ENCODE measurements at places on chromosomes 2 and 18. TPM values are rescaled to one million over a fixed set of nuclear protein-coding genes. Genes with fewer than 3 reads are reported as not detected.

DNA sequence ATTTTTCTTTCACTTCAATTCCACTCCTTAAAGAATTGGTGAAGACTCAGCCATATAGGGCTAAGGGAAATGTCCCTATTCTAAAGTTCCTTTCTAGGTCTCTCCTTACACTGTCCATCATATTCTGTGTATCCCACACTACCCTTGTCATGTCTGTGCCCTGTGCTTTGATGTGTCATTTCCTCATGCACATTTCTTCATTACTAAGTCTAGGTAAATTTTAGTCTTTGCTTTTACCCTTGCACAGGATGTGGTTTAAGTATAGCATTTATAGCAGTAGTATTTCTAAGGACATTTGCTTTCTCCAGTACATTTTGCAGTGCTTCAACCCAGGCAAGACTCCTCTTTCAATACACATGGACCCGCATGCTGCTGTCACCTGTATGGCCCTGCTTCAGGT, 221.5 kb upstream of the ACVR2A start:
- peaks cover 5% of the 10 kb centered on the region for H3K36me3 ChIP-seq
- peak; percentile 43 for DNase-seq
- H3K4me1 ChIP-seq, result peaks cover 14% of the 10 kb centered on the region
- H3K4me3 ChIP-seq, result peak overlapping the region; percentile 71

DNA sequence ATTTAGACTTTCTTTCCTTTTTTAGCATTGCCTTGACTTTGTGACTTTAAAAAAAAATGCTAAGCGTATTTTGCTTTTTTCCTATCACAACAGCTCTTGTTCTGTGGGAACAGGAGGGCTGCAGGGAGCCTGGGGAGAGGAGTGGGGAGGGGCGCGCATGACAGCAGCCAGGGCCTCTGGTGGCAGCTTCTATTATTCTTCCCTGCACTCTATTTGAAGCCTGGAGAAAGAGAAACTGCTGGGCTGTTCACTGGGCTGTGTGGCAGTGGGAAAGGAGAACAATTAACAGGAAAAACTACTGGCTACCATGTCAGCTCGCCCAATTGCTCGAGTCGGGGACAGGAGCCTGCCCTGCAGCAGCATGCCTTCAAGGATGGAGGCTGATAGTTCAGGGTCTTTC, 119.0 kb upstream of the ZBTB14 start:
- no peak for DNase-seq
- H3K4me1 ChIP-seq, result no peaks in the 10 kb centered on the region
- no peak overlapping the region for H3K27ac ChIP-seq

- H3K36me3 ChIP-seq, result peaks cover 12% of the 10 kb centered on the region
- H3K27ac ChIP-seq, result no peak overlapping the region
- H3K4me3 ChIP-seq, result no peak overlapping the region
- no peak for DNase-seq
- H3K27me3 ChIP-seq, result no peaks in the 10 kb centered on the region
These were observed 16.0 kb upstream of the ACTR3 start for GRCh38 chr2:113873867-113874266.

The TTC27 gene
- total RNA-seq, result 19.4 TPM

The MOGAT1 gene
- not detected for total RNA-seq

The DSG3 gene
- total RNA-seq, result not detected

The EGR4 gene
- not detected for total RNA-seq

DNA sequence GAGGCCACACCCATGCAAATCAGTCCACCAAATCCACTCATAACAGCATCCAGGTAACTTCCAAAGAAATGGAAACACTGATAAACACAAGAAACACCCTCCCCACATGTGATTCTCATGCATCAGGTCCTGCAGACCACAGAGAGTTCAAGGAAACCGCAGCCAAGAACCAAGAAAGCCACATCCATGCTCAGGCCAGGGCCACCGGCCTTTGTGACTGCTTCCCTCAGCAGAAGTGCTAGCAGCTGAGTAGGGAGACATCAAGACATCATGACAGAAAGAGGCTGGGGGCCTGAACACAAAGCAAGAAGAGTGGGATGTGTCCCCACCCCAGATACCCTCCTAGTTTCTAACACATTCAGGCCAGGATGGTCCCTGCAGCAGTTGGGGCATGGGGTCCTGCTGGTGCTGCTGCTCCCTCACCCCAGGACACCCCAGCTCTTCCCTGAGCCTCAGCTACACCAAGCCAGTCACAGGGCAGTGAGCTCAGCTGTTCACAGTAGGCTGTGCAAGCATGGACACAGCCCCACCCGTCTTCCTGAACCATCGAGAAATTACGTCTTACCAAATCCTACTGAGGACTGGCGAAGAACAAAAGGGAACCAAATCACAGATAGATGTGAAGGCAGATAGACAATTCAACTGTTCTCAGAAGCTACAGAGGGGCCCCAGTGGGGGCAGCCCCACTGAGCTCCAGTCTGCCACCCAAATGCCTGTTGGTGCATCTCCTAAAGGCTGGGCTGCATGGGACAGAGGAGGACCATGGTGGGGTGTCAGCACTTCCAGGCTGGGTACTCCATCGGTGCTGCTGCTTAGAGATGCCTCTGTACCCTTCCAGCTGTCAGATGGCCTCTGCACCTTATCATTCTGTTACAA, 60.9 kb downstream of the HDAC4 start:
- H3K4me1 ChIP-seq, result peaks cover 26% of the 10 kb centered on the region
- H3K27me3 ChIP-seq, result peaks cover 6% of the 10 kb centered on the region
- H3K27ac ChIP-seq, result peak overlapping the region; percentile 69
- peaks cover 27% of the 10 kb centered on the region for H3K36me3 ChIP-seq
- H3K4me3 ChIP-seq, result peak overlapping the region; percentile 60

GRCh38 chr2:74457549-74458131, 598 bp upstream of the WBP1 start:
- peak overlapping the region; percentile 99 for H3K4me3 ChIP-seq
- DNase-seq, result peak; percentile 90
- peaks cover 49% of the 10 kb centered on the region for H3K4me1 ChIP-seq
- peak overlapping the region; percentile 93 for H3K27ac ChIP-seq
- peaks cover 5% of the 10 kb centered on the region for H3K36me3 ChIP-seq

The CHN1 gene
- 3.7 TPM for total RNA-seq

DNA sequence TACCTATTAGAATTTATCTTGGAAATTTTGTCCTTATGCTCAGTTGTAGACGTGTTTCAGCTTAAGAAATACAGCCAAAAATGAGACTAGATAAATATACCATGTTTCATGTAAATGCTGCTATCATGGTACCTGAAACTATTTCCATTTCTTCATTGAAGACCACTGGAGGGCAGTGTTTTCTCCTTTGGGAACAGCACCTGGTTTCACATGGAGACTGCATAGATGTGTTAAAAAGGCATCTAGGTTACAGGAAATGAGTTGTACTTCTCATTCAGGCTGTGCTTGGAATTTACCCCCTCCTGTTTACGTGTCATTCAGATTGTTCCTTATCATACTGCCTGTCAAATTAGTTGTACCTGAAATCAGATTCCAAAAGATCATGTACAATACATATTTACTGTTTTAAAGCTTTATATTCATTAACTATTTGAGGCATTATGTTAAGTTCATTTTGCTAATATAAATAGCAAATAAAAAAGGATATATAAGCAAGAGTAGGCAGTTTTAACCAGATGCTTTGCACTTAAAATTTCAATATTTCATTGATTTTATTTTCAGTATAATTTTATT, 57.3 kb upstream of the PSMD14 start:
- DNase-seq, result no peak
- H3K4me3 ChIP-seq, result no peak overlapping the region
- peaks cover 2% of the 10 kb centered on the region for H3K27me3 ChIP-seq
- H3K36me3 ChIP-seq, result peaks cover 10% of the 10 kb centered on the region
- H3K27ac ChIP-seq, result no peak overlapping the region
- peaks cover 10% of the 10 kb centered on the region for H3K4me1 ChIP-seq

DNA sequence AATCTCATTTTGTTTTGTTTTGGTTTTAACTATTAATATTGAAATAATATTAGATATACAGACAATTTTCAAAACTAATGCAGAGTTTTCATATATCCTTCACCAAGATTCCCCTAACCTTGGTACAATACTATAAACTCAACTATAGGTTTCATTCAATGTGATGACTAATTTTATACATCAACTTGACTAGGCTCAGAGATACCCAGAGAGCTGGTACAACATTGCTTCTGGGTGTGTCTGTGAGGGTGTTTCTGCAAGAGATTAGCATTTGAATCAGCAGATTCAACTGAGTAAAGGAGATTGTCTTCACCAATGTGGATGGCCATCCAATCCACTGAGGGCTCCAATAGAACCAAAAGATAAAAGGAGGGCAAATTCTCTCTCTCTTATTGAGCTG, 221.3 kb upstream of the CRIM1 start:
- peaks cover 2% of the 10 kb centered on the region for H3K36me3 ChIP-seq
- peaks cover 20% of the 10 kb centered on the region for H3K4me1 ChIP-seq
- H3K4me3 ChIP-seq, result no peak overlapping the region
- no peak overlapping the region for H3K27ac ChIP-seq

The CELF4 gene
- total RNA-seq, result not detected

The PCARE gene
- not detected for total RNA-seq

- H3K4me3 ChIP-seq, result no peak overlapping the region
- peaks cover 5% of the 10 kb centered on the region for H3K27me3 ChIP-seq
- H3K4me1 ChIP-seq, result peaks cover 5% of the 10 kb centered on the region
- H3K36me3 ChIP-seq, result no peaks in the 10 kb centered on the region
- DNase-seq, result no peak
These were observed 93.2 kb upstream of the CABLES1 start for GRCh38 chr18:23042133-23042532.

DNA sequence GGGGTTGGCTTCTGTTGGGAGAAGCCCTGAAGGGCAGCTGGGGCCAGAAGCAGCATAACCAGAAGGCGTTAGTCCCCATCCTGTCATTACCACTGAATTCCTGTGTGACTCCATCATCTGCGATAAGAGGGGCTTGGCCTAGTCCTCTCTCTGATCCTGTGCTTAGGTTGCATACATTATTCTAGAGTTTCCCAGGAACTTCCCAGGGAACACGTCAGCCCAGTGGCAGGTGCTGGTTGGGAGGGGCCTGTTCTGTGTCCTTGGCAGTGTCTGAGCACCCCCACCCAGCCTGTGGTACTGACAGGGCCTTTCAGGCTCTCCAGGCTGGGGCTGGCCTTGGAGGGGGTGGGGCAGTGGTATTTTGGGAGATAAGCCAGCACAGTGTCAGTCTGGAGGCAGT, 4.5 kb upstream of the TOGARAM2 start:
- peaks cover 7% of the 10 kb centered on the region for H3K27me3 ChIP-seq
- DNase-seq, result no peak
- no peak overlapping the region for H3K4me3 ChIP-seq
- H3K36me3 ChIP-seq, result no peaks in the 10 kb centered on the region

The EN1 gene
- total RNA-seq, result not detected

GRCh38 chr2:31950946-31951562, 59.8 kb downstream of the MEMO1 start:
- H3K4me3 ChIP-seq, result no peak overlapping the region
- peaks cover 2% of the 10 kb centered on the region for H3K4me1 ChIP-seq
- no peak for DNase-seq
- H3K27ac ChIP-seq, result no peak overlapping the region
- peaks cover 19% of the 10 kb centered on the region for H3K36me3 ChIP-seq

DNA sequence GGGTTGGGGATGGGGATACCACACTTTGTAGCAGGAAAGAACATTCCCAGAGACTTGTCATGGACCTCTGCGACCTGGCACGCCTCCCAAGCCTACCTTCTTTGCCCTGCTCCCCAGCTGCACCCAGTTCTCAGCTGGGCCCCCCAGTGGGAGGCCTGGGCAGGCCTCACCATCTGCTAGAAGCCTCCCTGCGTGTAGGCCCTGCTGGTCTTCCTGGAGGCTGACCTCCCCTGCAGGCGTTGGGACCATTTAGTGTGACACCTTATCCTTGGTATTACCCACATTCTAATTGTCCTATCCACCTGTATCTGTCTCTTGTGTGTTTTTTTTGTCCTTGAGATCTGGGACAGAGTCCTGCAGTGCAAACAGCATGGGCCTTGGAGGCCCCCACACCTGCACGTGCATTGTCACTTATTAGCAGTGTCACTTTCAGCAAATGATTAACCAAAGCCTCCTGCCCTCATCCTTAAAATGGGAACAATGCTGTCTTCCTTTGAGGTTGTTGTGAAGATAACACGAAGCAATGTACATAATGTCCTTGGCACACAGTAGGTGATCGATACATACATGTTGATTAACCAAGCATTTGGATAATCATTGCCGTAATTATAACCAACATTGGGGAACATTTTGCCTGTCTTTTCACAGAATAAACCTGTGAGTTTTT, 77.2 kb downstream of the LIPG start:
- DNase-seq, result no peak
- no peak overlapping the region for H3K4me3 ChIP-seq
- H3K4me1 ChIP-seq, result no peaks in the 10 kb centered on the region
- peaks cover 3% of the 10 kb centered on the region for H3K36me3 ChIP-seq
- H3K27ac ChIP-seq, result no peak overlapping the region
